ENCODE measurements at places on chromosomes 6 and 20.

DNA sequence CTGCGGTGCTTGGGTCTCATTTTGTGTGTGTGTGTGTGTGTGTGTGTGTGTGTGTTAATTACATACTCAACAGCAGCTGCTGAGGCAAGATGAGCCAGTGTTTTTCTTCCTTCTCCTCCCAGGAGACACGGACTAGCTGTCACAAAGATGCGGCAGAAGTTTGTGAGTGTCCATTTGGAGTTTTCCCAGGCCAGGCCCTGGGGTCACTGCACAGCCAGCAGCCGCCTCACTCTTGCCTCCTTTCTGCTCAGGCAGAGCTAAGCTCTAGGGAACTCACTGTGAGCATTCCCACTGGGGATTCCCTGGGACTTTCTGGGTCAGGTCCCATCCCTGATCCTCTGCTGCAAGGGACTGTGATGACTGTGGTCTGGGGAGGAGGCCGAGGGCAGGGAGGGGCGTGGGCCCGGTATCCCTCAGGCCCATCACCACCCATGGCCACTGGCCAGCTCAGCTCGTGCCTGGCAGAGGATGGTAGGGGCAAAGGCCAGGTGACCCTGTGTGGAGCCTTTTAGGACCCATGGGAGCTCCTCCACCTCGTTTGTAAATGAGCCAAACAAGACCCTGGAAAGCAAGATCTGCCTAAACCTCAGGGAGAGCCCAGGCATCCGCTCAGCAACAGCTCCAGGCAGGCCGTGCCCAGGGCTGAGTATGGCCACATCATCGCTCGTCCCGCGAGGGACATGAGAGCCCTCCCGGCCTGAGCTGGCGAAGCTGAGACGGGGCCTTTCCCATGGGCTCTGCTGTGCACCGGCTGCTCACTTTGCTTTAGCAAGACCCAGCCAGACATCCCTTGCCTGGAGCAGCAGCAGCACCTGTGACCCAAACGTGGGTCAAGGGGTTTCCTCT lies 102.0 kb downstream of the PSMB1 start:
- no peak for DNase-seq

DNA sequence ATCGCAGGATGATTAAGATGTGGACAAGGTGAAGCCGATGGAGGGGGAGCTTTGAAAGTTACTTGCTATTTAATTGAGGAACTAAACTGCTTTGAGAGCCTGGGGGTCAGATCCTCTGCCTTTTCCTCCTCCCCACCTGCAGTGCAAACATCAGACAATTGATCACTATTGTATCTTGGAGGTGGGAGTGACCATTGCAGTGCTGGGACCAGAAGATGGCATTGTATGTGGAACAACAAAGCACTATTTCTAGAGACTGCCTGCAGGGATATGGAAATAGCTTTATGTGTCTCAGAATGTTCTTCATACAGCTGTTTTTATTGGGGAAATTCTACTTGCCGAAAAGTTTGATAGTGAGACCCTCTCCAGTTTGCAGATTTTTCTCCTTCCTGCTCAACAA lies 4.2 kb downstream of the MOG start:
- DNase-seq, result no peak

DNA sequence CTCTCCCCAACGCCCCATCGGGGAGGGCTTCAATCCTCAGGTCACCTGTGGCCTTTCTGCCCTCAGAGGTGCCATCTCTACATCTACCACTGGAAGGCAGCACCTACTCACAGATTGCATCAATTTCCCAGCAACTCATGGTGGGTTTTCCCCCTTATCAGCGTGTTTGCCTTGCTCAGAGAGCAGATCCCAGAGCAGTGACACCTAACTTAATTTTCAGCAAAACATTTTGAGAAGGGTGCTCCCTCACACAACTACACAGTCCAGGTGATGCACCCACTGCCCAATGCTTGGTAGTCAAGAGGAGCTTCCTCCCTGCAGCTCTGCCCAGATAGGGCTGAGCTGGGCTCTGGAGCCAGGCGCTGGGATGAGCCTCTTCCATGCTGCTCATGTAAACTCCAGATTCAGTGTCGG lies 48.2 kb downstream of the PLG start:
- no peak for DNase-seq

DNA sequence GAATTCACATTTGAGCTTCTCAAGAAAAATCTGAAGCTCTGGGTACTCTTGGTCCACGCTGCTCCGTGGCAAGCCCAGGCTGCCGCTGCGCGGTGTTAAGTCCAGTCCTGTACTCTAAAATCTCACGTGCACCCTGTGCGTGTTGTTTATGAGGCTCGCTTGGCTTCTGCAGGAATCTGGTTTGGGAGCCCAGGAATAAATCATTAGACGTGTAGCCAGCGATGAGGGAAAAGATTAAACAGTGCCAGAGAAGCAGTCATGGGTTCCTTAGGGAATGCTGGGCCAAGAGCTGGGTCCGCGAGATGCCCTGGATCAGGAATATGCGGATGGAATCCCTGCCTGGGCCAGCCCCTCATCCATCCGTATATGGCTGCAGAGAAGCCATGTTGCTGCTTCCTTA lies 87.3 kb downstream of the KCNB1 start:
- no peak for DNase-seq

DNA sequence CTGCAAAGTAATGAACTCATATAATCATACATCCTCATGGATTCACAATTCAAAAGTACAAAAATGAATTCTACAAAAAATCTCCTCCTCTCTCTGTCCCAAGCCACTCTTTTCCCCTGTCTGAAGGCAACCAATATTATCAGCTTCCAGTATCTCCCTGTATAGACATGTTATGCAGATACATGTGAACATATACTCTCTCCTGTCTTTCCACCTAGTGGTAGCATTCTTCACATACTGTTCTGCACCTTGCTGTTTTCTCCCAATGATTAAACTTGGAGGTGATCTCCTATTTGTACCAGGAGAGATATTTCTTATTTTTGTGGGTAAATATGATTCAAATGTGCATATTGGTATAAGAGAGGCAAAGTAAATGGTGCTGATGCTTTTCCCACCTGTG lies 416.4 kb downstream of the EPM2A start:
- no peak for DNase-seq

- DNase-seq, result no peak
These were observed 112.0 kb downstream of the ZMYND8 start for GRCh38 chr20:47244451-47244850.

DNA sequence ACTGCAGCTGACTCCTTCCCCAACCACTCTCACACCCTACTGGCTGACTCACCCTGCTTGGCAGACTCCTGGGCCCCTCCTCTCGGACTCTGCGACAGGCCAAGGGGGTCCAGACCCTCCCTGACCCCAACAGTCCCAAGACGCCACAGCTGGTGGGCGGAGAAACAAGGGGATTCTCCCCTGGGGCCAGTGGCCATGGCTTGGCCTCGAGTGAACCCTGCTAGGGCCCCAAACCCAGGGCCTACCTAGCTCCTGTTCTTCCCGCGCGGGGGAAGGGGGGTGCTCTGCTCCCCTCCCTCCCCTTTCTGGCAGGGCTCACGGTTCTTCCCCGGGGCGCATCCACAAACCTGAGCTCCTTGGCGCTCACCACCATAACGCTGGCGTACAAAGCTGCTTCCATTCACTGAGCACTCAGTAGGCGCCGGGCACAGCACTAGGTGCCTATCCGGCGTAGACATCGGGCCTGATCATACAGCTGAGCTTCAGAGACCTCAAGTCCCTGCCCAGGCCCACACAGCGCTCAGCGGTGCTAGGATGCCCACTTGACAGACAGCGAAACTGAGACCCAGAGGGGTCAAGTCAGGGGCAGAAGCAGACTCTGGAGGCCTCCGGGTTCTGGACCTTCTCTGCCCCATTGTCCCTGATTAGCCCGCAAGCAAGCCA lies 597 bp downstream of the ADA start:
- DNase-seq, result no peak

GRCh38 chr20:14126856-14127255 lies 131.5 kb downstream of the MACROD2 start:
- DNase-seq, result no peak
